Upper lobe of right lung (tissue), 1 donor: ENCODE measurements at places on chromosomes 5 and 9. TPM values are rescaled to one million over a fixed set of nuclear protein-coding genes. Genes with fewer than 3 reads are reported as not detected.

The TUT7 gene
- 34.1 TPM for total RNA-seq

The TAL2 gene
- not detected for total RNA-seq

The LCN12 gene
- 2.6 TPM for total RNA-seq

The TAF1L gene
- not detected for total RNA-seq

The ENC1 gene
- 15.0 TPM for total RNA-seq

The FAXDC2 gene
- total RNA-seq, result 79.0 TPM

The SUSD3 gene
- total RNA-seq, result 4.8 TPM

The CRB2 gene
- total RNA-seq, result 0.93 TPM

The TRIP13 gene
- total RNA-seq, result 0.81 TPM

The IFNB1 gene
- total RNA-seq, result not detected

The QRFP gene
- not detected for total RNA-seq

The FRMPD1 gene
- total RNA-seq, result not detected

The TSLP gene
- total RNA-seq, result 1.7 TPM

The PTGES gene
- total RNA-seq, result 2.1 TPM

The NR4A3 gene
- 3.8 TPM for total RNA-seq

The MARCOL gene
- total RNA-seq, result not detected

The ENTPD8 gene
- total RNA-seq, result not detected

The PCDHB13 gene
- total RNA-seq, result 3.2 TPM

The MEGF10 gene
- total RNA-seq, result 0.26 TPM

The PITX1 gene
- total RNA-seq, result not detected

The FBN2 gene
- 0.58 TPM for total RNA-seq

The HTR1A gene
- not detected for total RNA-seq

The HAVCR1 gene
- total RNA-seq, result not detected

The RASGEF1C gene
- total RNA-seq, result not detected

The PCDHGA2 gene
- total RNA-seq, result 2.5 TPM

The TRIM7 gene
- total RNA-seq, result 4.9 TPM

The PKD2L2 gene
- not detected for total RNA-seq

The SPATA31D1 gene
- total RNA-seq, result not detected

The SLC4A9 gene
- 0.23 TPM for total RNA-seq
